ENCODE measurements at places on chromosomes 3 and 15.

DNA sequence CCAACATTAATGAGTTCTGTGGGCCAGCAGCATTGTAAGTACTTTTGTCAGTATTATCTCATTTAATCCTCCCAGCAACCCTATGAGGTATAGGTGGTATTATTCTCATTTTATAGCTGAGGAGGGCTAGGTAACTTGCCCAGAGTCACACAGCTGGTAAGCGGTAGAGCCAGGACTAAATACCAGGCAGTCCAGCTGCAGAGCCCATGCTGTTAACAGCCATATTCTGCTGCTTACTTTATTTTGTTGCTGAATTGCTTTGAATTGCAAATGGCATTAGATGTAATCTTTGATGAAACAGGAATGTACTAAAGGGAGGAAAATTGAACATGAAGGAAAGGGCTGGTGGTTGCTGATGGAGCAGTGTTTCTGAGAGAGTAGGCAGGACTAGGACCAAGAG is 19.6 kb downstream of the OXNAD1 start:
- no peak for DNase-seq

DNA sequence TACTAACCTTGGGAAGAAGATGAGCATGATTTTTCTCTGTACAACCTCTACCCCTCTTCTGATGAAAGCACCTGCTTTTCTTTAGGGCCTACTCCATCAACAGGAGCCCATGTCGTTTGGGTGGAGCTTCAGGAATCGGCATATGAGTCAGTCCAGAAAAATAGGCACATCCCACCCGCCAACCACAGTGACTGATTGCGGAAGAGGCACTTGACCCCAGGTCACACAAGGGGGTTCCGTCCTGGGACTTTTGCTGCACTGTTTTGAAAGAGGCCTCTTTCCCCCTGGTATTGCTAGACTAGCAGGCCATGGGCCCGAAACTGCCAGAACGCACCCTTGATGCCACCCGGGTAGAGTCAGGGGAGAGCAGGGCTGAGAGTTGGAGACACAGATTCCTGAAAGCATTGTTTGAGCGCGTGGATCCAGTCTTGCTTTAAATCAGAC is 19.3 kb upstream of the NRROS start:
- no peak for DNase-seq

- DNase-seq = no peak
These were observed 37.3 kb downstream of the DZIP1L start for GRCh38 chr3:138078096-138078495.

DNA sequence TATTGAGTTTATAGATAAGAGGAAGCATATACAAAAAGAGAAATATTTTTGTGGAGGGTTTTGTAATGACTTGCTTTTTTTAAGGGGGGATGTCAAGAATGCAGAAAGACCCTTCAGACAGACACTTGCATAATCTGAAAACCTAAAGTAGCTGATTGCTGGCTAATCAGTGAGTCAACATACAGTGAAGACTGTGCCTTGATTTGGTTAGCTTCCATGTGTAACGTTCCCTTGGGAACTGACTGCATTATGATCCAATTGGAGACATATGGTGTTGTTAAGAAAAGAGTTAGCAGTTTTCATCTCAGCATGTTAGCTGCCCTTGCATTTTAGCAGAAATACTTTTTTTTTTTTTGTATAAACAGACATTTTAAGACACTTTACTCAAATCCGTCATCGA is 483.2 kb downstream of the RBMS3 start:
- DNase-seq = no peak

- DNase-seq = no peak
These were observed 734.2 kb downstream of the NAALADL2 start for GRCh38 chr3:175593331-175593730.

GRCh38 chr15:79339588-79340314 is 28.8 kb downstream of the TMED3 start:
- no peak for DNase-seq

- DNase-seq = no peak
These were observed 45.5 kb downstream of the HPS3 start for GRCh38 chr3:149174901-149175300.

- no peak for DNase-seq
These were observed 6.1 kb downstream of the SCAP start for GRCh38 chr3:47469616-47470015.

DNA sequence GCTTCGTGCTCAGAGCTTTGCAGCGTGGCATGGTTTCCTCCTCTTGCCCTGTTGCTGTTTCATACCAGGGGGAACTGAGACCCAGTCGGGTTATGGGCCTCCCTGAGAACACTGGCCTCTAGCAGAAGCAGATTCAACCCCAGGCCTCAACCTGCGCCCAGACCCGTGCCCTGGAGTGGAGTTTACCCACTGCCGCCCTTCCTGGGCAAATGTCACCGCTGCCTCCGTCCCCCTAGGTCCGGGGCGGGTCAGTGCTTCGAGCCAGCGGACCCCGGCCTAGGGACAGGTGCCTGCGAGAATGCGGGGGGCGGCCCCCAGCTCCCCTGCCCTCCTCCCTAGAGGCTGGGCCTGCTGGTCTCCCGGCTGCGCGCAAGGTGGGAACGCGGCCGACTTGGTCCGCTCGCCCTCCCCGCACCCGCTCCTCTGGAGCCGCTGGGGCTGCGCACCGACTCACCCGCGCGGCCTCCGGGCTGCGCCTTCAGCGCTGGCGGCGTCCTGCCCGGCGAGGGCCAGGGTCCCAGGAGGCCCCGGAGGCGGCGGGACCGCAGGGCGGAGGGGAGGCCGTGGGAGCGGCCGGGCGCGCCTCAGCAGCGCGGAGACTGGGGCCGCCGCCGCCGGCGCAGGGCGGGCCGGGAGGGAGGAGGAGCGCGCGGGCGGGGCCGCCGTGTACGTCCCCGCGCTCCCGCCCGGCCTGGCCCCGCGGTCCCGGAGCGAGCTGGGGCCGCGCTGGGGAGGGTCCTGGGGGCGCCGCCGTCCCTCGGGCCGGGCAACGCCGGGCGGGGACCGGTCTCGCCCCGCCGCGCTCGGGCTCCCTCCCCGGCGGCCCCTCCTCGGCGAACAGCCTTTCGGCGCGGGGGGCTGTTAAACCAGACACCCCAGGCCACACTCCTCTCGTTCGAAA is at the start of gene PIGZ:
Gene PIGZ (minus strand): TSS at position 601 of the 901 bp plus-strand sequence. CDS start 16,802 bp downstream, outside the sequence.
- DNase-seq = no peak

GRCh38 chr3:48151058-48151806 is 37.0 kb downstream of the CDC25A start:
- peak; percentile 80 for DNase-seq

Data from right lobe of liver (tissue), 6 donors.